ENCODE measurements at places on chromosomes 13 and 19. TPM values are rescaled to one million over a fixed set of nuclear protein-coding genes. Genes with fewer than 3 reads are reported as not detected.

KANK3 gene
- 31.9 TPM for polyA plus RNA-seq

HSD17B14 gene
- polyA plus RNA-seq = 10.7 TPM

CERS1 gene
- polyA plus RNA-seq = 0.31 TPM

KLF2 gene
- polyA plus RNA-seq = 136 TPM

CLDND2 gene
- polyA plus RNA-seq = 0.49 TPM
